ENCODE measurements at places on chromosomes 1 and 21.

DNA sequence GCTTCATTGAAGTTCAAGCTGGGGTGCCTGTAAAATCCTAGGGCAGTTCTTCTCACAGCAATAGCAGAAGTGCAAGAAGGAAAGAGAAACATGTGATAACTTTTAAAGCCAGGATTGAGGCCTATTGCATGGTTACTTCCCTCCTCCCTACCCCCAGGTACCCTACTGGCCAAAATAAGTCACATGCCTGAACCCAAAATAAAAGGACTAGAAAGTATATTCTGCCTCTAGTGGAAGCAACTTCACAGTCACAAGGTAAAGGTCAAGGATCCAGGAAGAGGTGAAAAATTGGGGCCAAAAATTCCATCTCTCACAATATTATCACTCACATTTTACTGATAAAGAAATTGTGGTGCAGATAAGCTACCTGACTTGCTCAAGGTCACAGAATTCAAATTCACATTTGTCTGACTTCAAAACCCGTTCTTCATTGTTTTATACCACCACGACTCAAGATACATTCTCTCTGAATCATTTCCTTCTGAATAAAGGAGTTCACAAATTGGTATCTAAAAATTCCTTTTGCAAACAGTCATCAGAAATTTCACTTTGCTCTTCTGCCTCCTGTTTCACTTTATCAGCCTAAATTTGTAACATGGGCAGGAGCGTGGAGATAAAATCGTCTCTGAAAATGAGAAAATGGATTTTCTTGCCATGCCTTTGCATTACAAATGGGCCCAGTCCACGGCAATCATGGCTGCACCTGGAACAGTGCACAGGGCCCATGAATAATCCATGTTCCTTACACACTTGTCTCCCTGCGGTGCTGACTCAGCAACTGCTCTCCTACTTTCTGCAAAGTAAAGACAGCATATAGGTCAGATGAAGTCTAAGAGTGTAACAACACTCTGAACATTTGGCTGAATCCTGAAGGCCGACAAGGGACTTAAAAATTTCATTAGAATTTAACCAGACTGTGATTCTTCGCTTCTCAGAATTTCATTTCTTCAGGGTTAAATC lies 485.3 kb upstream of the NFIA start:
- no peak for DNase-seq

DNA sequence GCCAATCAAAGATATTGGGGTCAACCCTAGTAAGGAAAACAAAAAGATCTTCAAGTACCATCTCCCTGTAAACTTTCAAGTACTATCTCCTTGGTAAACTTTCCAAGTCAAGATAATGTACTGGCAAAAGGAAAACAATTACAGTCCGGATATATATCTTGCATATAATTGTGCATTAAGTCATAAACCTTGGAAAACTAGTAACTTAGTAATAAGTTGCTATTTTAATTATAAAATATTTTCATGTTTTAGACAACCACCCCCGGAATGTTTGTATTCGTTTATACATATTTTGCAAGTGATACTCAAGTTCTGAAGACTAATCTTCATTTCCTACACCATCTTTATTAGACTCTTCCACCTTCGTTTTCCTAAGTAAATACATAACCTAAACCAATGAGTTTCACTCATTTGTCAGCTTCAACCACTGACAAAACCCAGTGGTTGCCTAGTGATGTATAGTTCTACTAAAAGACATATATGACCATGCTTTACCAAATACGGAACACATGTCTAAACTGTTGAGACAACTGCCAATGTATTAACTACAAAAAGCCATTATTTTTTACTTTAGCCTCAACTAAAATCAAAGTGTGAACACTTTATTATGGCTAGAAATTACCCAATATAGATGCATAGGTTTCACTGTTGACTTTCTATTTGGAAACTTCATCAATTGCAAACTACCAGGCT lies 1.7 kb downstream of the AKT3 start:
- DNase-seq, result no peak

DNA sequence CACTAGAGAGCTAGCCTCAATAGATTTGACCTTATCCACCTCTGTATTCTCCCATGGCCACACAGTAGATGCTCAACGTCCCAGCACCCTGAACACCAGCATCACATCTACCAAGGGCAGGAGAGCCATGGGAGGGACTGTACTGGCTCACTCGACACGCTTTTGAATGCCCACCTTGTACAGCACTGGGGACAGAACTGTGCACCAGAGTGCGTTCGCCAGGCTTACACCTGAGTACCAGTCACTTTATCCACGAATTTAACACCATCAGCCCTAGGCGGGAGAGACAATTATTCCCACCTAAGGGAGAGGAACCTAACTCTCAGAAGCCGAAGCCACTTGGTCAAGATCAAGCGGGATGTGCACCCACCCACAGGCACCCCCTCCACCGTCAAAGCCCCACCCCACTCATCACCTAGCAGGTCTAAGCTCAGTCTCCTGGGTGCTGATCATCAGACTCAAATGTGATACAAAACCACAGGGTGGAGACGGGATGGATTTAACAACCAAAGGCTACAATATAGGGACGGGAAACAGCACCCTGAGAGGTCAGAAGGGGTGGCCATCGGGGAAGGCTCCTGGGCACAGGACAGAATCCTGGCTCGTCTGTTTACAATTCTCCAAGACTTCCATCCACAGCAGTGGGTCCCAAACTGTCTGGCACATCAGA lies 110.5 kb downstream of the GLIS1 start:
- no peak for DNase-seq

GRCh38 chr1:157724537-157725220 lies 24.1 kb upstream of the FCRL3 start:
- DNase-seq, result no peak

- DNase-seq, result no peak
Measured at GRCh38 chr1:26322042-26322331, 4.2 kb downstream of the CD52 start.

Data from NT2/D1 (cell line).